ENCODE measurements at places on chromosomes 16 and 17.
A peak's percentile ranks its signal among the peaks of the same experiment; 100 is the strongest.

DNA sequence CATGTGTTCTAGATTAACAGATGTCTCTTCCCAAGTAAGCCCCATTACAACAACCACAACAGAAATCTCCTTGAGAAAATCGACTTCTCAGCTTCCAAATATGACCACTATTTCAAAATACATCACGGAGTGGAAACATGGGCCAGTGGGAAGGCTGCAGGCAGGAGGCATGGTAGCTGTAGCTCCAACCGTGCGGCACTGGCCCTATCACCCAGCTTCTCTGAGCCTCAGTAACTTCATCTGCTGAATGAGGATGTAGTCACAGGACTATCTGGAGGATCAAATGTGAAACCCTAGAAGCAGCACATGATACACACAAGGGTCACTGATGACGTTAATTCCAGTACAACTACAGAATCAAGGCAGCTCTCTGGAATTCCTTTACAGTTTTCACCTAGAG is 112.2 kb downstream of the VPS53 start:
- no peak for DNase-seq

DNA sequence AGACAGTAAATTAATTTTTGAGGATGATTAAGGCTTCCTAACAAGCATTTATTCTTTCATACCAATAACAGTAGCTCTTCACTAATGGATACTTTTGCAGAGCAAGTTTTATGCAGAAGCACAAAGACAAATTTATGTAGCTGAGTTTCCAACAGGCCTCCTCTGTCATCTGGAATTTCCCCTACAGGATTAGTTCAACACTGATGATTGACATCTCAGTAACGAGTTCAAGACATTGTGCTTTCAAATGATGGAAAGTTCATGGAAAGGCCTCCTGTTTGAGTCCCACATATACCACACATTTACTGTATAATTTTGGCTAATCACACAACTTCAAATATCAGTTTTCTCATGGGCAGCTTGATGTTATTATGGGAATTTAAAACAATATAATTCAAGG is 40.6 kb downstream of the ABCA10 start:
- DNase-seq = no peak

GRCh38 chr17:4536259-4536741 is 18.9 kb downstream of the MYBBP1A start:
- DNase-seq = no peak

DNA sequence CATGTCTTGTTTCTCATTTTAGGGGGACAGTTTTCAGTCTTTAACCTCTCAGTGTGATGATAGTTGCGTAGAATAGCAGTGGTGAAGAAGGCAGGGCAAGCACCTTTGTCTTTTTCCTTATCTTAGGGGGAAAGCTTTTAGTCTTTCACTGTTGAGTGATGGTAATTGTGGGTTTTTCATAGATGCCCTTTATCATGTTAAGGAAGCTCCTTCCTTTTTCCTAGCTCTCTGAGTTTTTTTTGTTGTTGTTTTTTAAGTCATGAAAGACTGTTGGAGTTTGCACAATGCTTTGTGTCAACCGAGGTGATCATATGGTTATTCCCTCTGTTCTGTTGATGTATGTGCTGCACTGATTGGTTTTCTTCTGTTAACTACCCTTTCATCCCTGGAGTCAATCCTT is 15.7 kb downstream of the NOL11 start:
- DNase-seq = no peak

DNA sequence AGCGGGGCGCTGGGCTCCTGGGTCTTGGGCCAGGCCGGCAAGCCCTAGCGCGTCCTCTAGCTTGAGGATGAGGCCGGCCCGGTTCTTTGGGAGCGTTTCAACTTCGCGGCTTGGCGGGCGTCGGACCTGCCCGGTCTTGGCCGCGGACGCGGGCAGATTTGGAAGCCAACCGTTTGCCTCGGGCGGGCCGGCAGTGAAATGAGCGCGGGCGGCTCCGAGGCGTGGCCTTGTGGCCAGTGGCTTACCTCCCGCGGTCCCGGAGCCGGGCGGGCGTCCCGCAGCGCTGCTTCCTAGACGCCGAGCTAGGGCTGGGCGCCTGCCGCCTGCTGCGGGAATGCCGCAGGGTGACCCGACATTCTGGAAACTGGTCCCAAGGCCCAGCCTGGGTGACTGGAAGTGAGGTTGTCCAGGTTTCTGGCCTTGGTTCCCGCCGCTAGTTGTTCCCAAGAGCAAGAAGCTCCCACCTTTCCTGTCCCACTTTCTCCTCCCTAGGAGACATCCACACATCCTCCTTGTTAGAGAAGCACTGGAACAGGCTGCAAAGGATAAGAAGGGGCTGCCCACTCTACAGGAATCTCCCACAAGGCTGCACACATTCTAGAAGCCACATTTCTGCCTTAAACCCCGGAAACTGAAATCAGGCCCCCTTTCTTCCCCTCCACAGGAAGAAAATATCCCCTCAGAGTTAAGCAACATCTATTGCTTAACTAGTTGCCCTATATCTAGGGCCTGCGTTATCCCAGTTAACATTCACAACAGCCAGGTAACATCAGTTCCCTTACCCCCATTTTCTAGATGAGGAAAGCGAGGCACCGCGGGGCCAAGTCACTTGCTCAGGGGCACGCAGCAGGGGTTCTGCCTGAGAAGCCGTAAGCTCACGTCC is 4.5 kb upstream of the CBX8 start:
- DNase-seq = no peak

DNA sequence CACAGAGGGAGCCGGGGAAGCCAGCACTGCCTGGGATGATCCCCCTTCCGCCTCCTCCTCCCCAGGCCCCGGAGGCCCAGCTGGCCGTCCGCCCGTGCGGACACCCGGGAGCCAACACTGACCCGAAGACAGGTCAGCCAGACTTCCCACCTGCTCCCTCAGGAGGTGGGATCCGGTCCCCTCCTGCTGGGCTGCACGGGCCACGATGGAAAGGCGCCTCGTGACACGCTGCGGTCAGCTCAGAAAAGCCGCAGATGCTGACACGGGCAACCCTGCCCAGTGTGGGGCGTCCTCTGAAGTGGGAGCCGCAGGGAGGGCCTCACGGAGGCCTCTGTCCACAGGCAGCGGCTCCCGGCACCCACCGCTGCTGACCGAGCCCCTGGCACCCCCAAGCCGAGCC is 49.3 kb downstream of the CBFA2T3 start:
- DNase-seq = no peak

GRCh38 chr17:79095345-79096055 is 20.9 kb downstream of the ENGASE start:
- DNase-seq = no peak

- no peak for DNase-seq
Measured at GRCh38 chr17:76462556-76463290, 4.7 kb upstream of the AANAT start.

DNA sequence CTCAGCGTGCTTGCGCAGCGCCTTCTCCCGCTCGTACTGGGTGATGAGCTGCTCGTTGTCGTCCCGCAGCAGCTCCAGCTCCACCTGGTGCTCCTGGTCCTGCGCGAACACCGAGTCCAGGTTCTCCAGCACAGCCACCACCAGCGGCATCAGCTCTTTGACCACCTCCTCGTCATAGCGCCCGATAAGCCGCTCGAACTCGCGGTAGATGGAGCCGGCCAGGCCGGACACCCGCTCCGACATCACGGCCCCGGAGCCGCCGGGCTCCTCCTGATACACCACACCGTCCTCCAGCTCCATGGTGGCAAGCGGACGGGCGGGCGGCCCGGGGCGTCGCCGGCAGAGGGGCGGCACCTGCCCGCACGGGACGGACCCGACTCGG is 320 bp downstream of the SPAG9 start:
- peak; percentile 28 for DNase-seq

DNA sequence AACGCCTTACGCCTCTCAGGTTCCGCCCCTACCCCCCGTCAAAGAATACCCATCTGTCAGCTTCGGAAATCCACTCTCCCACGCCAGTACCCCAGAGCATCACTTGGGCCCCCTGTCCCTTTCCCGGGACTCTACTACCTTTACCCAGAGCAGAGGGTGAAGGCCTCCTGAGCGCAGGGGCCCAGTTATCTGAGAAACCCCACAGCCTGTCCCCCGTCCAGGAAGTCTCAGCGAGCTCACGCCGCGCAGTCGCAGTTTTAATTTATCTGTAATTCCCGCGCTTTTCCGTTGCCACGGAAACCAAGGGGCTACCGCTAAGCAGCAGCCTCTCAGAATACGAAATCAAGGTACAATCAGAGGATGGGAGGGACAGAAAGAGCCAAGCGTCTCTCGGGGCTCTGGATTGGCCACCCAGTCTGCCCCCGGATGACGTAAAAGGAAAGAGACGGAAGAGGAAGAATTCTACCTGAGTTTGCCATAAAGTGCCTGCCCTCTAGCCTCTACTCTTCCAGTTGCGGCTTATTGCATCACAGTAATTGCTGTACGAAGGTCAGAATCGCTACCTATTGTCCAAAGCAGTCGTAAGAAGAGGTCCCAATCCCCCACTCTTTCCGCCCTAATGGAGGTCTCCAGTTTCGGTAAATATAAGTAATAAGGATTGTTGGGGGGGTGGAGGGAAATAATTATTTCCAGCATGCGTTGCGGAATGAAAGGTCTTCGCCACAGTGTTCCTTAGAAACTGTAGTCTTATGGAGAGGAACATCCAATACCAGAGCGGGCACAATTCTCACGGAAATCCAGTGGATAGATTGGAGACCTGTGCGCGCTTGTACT is at the start of gene BRCA1:
BRCA1 (minus strand) TSS at position 232 of the 834 bp plus-strand sequence. CDS start 1,268 bp downstream, outside the sequence.
- peak; percentile 91 for DNase-seq

DNA sequence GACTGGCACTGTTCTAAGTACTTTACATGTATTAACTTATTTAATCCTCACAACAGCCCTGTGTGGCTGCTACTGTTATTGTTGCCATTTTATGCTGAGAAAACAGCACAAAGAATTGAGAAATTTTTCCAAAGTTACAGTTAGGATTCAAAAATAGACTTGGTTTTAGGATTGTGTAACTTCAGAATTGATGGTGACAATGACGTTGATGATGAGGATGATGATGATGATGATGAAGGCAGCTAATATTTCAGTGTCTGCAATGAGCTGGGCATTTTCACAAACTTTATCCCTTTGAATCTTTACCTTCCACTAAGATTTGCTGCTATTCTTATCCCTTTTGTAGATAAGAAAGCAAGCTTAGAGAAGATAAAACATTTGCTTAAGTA is 22.1 kb downstream of the PRKCB start:
- no peak for DNase-seq

DNA sequence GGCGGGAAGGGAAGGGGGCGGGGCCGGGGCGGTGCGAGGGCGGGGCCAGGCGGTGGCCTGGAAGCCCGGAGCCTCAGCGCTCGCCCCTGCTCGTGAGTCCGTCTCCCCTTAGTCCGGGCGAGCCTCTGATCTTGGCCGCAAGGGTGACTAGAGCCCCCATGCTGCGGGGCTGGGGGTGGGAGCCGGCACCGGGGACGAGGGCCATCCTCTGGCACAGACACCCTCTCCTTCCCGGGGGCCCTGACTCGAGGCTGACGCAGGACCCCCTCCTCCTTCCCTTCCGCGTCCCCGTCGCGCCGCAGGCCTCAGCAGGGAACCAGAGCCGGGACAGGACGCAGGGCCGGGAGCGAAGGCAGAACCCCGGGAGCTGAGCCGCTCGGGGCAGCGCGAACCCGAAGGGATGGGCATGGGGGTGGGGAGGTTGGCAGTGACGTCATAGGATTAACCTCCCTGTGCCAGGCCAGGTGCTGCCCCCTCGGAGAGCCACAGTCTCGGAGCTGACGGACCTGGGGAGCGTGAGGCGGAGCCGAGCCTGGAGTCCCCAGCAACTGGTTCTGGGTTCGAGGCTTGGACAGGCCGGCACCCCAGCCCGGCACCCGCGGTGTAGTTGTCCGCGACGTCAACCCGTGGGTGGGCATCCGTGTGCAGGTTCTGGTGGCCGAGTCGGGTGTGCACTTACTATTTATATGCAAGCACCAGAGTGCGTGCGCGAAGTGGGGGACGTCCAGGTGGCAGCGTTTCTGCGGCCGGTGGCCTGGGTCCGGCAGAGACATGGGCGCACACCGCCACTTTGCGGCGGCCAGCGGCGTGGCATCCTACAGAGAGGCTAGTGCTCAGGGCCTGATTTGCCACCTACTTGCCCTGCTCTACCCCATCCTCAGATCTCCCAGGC is 503 bp upstream of the PLCD3 start:
- DNase-seq = peak; percentile 18

DNA sequence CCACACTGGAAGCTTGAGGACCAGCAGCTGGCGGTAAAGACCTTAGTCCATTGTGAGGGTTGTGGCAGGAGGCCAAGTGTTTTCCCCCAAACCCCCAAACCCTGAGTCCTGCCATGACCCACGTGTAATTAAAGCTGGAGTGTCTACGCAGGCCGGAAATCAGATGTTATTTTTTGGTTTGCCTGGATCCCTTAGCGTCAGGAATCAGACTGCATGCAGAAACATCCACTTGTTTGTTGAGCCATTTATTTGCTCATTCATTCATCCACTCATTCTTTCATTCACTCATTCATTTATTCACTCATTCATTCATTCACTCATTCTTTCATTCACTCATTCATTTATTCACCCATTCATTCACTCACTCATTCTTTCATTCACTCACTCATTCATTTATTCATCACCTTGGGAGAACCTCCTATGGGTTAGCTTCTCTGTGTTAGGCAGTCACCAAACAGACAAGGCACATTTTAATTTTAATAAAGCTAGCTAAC is 313.1 kb downstream of the MAF start:
- DNase-seq = no peak

GRCh38 chr16:57807252-57807967 is 5.1 kb upstream of the KIFC3 start:
- DNase-seq = no peak

GRCh38 chr16:23074423-23074822 is 74.8 kb downstream of the USP31 start:
- DNase-seq = no peak

DNA sequence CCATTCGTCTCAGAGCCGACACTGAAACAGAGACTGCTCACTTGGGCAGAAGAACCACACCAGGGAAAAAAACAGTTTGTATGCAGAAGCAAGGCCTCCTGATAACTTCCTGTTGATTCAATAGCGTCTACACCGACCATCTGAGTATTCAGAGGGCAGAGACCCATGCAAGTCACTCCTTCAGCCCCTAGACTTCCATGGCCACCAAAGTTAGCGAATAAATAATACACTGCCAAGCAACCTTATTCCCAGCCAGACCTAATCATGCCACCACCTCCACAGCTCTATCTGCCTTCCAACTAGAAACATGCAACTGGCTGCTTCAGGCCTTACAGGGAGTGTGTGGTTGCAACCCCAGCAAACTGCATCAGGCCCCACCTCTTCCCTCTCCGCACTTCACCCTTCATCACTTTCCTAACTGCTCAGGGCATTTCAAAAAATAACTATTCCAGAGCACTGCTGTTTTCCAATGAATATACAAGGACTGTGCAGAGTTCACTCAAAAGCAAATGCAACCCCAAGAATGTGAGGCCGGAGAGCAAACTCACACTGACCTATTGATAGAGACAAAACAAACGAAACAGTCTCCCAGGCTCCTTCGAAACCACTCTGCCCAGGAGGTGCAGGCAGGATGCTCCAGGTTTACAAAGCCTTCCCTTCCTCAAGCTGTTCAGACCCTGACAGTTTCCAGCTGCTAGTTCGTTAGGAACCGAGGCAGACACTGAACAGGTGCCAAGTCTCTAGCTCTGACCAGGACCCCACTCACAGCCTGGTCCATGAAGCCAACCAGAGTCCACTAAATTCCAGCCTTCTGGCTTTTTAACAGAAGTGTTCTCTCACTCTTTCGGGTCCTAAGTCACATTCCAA is 3.6 kb downstream of the USP7 start:
- no peak for DNase-seq
